ENCODE measurements at places on chromosomes 2 and 18.

DNA sequence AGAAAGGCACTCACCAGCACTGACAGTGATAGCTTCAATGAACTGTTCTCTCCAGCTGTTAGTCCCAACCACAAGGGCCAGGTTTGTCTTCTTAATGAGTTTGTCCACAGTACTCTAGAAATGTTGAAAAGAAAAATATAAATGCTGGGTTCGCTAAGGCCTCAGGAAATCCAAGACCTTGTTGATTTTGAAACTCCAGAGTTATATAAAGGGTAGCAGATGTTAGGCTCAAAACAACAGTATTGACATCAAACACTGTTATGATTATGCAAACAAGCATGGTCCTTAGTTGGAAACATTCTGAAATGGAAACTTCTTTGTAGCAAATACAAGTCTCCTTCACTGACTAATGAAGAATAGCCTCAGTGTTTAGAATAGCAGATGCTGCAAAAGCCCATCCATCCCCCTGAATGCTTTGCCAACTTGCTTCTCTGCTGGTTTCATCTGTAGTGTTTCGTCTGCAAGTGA, 291.1 kb downstream of the SLC8A1 start:
- DNase-seq = no peak

DNA sequence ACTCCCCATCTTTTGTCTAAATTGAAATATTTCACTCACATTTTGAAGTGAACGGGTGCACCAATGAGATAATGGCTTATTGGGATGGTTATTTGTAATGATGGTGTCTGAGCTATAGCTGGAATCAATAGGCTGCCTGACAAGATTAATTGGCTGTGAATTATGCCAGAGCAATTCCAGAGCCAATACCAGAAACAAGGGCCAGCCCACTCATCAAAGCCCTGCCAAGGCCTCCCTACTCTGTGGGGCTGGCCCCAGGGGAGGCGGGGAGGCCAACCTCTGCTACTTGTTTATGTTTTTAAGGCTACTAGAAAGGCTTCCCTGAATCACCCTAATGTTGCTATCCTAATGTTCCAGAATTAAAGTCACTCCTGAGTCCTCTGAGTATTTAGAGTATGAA, 29.1 kb upstream of the NEMP2 start:
- no peak for DNase-seq

DNA sequence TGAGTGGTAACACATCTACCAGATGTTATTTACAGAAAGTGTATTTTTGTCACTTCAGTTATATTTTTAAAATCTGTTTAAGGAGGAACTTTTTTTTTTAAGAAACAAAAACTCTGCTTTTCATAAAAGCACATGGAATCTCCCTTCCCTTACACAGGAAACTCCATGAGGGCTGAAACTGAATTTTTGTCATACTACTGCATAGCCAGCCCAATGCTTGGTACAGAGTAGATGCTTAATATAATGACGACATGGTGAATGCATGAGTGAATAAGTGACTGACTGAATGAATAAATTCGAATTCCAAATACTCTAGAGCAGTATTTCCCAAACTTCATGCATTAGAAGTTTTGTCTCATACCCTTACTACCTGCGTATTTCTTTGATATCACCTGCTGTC, 86.5 kb downstream of the ROCK2 start:
- no peak for DNase-seq

- no peak for DNase-seq
Measured at GRCh38 chr2:134555411-134555810, 163.4 kb downstream of the TMEM163 start.

GRCh38 chr18:11533942-11534496, 75.4 kb upstream of the SLC35G4 start:
- DNase-seq = no peak

GRCh38 chr2:120769787-120770120, 34.1 kb downstream of the GLI2 start:
- no peak for DNase-seq

GRCh38 chr2:44778671-44779476, 162.6 kb upstream of the SIX3 start:
- DNase-seq = no peak

DNA sequence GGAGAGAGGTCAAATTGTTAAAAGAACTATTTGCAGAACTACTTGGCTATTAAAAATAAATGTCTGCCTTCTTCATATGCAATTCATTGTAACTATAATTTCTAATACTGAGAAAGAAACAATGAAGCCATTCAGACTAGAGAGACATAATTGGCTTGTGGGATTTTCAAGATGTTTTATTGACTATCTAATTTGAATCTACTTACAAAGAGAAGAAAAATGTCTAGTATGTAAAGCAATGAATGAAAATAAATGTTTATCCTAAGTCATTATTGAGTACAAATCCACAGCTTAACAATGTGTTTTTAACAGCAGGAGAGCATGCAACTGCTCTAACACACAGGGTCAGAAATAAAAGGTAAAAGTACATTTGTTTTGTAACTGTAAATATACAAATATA, 19.2 kb downstream of the RMP24 start:
- no peak for DNase-seq

DNA sequence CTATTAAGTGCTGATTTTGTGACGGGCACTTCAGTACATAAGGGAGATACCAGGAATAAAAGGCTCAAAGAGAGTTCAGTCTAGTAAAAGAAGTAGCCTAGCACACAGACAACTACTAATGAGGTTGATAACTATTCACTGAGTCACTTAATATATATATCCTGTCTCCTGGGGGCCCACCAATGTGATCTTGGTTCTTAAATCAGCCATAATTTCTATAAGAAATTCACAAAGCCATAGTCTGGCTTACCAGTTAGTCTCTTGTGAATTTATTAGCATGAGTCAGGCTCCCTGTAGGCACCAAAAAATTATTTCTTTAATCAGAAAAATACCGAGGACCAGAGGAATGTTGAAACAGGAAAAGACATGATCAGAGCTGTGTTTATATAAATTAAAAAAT, 10.4 kb downstream of the KCNE4 start:
- no peak for DNase-seq

DNA sequence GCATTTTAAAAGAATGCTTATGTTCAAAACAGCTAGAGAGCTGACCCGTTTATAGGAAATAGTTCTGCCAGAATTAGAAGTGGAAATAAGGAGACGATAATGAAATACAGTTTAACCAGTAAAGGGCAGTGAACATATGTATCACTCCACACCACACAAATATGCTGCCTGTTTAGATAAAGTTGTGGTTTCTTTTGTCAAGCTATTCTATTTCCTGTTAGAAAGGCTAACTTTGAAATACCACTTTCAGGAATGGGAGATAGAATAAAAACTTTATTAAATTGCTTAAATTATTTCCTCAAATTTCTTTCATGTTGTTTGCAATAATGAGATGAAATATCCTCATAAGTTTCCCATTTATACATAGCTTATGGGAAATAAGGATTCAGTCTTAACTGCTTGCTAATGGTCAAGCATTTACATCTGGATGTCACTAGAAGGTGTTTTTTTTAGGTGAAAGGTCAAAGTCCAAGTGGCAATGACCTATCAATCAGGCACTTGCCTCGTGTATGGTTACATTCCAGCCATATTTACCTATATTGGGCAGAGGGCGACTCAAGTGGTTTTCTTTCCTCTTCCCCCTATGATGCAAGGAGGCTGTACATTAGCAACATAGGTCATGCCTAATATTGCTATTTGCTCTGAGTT, 148.9 kb downstream of the ZEB2 start:
- no peak for DNase-seq

GRCh38 chr2:60706021-60706420, 50.0 kb upstream of the PAPOLG start:
- DNase-seq = no peak

- DNase-seq = no peak
Measured at GRCh38 chr18:38290229-38290628, 724.6 kb upstream of the CELF4 start.

DNA sequence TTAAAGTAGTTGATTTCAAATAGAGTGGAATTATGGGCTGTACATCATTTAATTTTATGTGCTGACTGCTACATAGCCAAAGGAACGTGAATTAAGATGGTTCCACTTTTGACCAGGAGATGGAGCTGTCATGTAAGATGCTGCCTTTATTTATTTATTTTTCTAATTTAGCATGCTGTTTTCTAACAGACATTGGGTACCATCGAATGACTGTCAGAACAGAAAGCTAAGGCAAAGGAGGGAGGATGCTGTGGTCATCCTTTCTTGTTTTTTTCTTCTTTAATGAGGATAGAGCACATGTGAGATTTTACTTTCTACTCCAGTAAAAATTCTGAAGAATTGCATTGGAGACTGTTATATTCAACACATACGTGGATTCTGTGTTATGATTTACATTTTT, at the start of gene SCN2A:
SCN2A (plus strand) TSS at position 185 of the 400 bp plus-strand sequence. CDS start 56,410 bp downstream, outside the sequence.
- DNase-seq = peak; percentile 21

DNA sequence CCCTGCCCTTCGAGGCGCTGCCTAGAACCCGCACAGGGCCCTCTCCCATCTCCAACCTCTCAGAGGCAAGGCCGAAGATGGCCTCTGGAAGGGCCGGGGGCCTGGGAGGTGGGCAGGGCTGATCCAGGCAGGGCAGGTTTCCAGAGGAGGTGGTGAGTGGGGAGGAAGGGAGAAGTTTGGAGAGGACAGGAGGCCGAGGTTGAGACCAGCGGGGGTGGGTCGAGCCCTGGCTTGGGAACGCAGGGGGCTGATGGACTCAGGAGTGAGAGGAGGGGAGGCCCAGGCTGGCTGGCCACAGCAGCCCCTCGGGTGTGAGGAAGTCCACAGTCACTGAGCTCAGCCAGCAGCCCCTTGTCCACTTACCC, 10.5 kb downstream of the CAPN10 start:
- DNase-seq = no peak

DNA sequence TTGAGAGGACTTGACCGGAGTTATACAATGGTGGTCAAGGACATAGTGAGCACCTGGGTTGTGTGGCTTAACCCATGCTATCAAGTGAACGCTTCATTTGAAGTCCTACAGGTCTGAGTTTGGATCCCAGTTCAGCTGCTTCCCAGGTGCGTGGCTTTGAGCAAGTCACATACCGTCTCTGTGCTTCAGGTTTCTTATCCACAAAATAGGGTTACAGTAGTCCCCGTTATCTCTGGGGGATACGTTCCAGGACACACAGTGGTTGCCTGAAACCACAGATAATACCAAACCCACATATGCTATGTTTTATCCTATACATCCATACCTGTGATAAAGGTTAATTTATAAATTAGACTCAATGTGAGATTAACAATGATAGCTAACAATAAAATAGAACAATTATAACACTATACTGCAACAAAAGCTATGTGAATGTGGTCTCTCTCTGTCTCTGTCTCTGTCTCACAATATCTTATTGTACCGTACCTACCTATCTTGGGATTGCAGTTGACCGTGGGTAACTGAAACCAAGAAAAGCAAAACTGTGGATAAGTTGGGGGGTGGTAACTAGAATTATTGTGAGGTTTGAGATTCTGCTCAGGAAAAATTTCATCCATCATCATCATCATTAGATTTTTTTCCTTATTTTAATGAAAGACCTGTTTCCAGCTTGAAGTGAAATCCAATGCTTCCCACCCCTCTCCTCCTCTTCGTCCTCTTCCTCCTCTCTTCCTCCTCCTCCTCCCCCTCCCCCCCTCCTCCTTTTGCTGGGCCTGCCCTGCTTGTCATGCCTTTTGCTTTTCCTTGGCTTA, 22.7 kb downstream of the LBH start:
- DNase-seq = no peak

GRCh38 chr2:101524806-101525430, 50.0 kb upstream of the RFX8 start:
- no peak for DNase-seq

GRCh38 chr18:49582579-49582978, 20.7 kb downstream of the LIPG start:
- no peak for DNase-seq

DNA sequence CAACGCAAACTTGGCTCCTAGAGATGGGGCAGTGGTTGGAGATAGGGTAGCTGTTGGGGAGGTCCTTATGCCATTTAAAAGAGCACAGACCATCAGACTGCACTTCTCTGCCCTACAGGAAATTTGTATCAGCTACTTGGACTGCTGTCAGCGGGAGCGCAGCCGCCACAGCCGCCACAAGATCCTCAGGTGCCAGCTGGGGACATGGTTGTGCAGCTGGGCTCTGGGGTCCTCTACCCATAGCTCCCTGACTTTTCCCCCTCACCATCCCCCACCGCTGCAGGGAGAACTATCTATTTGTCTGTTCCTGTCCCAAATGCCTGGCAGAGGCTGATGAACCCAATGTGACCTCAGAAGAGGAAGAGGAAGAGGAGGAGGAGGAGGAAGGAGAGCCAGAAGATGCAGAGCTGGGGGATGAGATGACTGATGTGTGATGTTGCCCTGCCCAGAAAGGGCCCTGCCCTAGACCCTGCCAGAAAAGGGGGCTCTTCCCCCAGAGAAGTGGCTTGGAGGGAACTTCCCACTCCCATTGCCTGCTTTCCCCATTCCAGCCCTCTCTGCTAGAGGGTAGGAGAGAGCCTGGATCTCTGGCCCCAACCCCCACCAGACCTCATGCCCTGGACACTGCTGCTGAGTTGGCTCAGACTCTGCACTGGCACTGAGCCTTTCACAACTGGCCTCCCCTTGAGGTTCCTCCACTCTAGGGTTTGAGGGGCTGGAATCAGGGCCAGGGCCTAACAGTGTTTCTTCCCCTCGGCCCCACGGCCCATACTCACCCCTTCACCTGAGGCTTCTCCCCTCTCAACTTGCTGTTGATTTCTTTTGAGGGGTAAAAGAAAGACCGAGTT, 7.3 kb downstream of the PRADC1 start:
- no peak for DNase-seq

- no peak for DNase-seq
Measured at GRCh38 chr2:58866946-58867345, 625.8 kb upstream of the FANCL start.

DNA sequence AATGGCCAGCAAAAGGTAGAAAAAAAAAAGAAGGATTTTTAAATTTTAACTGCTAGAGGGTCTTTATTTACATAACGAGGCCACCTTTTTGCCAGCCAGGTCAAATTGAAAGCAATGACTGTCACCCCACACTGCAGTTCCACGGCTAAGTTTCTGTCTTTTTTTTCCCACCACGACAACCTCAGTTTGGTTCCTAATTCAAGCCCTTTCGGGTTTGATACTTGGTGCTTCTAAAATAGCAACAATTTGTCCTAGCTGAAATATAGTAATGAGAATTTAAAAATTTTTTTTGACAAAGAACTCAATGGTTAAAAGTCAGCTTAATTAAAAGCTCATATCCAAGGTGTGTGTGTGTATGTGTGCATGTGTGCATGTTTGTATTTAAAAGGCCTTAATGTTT, 16.4 kb upstream of the NMS start:
- DNase-seq = no peak

GRCh38 chr2:88377641-88377991, 74.9 kb downstream of the FOXI3 start:
- no peak for DNase-seq

DNA sequence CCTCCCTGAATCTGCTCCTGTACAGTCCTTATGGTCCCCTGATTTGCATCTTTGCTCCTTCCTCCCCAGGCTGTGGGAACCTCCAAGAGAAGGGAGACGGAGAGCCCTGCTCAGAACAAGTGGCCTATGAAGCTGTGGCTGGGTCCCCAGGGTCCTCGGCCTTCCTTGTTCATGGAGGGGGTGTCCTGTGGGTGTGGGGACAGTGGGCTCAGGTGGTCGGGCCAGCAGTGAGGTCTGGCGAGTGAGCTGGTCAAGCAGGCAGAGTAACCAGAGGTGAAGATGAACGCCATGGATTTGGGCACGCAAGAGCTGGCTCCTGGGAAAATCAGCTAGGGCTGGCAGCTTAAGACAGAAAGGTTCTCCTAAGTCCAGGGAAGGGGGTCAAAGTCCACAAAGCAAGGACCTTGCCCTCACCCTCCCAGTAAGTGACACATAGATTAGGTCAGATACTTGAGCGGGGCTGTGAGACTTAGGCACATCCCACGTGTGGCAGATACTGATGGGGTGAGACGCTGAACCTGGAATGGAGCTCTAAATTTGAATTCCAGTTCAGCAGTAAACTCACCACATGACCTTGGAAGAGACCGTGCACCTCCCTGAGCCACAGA, 24.8 kb downstream of the GNLY start:
- no peak for DNase-seq

Measured in right renal cortex interstitium (tissue), 3 donors.